ENCODE measurements at places on chromosomes 1 and 21. TPM values are rescaled to one million over a fixed set of nuclear protein-coding genes. Genes with fewer than 3 reads are reported as not detected.

- no peak for DNase-seq
Measured at GRCh38 chr1:243496187-243496646, 240.4 kb downstream of the SDCCAG8 start.

CACNA1S gene
- 38.3 TPM for polyA plus RNA-seq

LYSMD1 gene
- polyA plus RNA-seq = 11.1 TPM

DNA sequence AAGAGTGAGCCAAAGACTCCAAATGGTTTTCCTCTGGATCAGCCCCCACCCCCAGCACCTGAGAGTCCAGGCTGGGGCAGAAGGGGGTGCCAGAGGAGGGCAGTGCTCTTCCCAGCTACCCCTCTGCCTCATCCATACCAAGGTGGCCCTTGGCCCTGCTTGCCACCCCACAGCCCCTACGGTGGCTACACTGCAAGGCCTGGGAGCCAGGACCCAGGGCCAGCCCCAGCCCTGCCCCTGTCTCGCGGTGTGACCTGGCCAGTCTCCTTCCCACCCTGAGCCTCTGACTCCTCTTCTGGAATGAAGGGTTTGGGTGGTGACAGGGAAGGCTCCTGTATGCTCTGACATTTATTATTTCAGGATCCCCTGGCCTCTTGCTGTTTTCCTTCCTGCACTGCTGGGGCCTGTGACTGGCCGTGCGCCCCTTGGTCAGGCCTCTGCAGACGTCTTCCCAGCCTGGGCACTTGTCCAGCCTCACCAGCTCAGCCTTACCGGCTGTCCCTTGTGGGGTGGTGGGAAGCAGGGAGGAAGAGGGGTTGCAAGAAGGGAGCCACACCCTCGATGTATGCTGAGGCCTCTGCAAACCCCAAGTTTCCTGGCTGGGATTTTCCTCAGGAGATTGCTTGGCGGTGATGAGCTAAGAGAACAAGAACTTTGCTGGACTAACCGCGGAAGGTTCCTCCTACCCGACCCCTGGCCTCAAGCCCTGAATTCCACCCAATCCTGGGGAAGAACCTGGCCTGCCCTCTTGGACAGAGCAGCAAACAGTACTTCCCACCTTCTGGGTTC, 13.5 kb downstream of the ASAP3 start:
- peak; percentile 92 for DNase-seq

- DNase-seq = no peak
Measured at GRCh38 chr1:223233410-223234169, 90.5 kb upstream of the TLR5 start.

DNA sequence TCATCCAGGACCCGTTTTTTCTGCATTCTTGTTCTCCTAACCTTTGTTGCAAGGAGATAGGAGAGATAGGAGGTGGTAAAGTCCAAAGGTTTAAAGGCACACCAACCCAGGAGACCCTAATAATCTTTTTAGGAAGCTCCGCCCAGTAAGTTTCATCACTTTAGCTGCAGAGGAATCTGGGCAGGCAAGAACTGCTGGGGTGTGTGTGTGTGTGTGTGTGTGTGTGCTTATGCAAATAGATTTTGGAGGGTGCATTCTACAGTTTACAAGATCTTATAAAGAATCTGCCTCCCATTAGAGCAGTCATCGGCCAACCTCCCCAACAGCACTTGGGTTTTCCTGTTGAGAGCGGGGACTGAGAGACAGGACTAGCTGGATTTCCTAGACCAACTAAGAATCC, 3.9 kb upstream of the IL10 start:
- DNase-seq = no peak

DNA sequence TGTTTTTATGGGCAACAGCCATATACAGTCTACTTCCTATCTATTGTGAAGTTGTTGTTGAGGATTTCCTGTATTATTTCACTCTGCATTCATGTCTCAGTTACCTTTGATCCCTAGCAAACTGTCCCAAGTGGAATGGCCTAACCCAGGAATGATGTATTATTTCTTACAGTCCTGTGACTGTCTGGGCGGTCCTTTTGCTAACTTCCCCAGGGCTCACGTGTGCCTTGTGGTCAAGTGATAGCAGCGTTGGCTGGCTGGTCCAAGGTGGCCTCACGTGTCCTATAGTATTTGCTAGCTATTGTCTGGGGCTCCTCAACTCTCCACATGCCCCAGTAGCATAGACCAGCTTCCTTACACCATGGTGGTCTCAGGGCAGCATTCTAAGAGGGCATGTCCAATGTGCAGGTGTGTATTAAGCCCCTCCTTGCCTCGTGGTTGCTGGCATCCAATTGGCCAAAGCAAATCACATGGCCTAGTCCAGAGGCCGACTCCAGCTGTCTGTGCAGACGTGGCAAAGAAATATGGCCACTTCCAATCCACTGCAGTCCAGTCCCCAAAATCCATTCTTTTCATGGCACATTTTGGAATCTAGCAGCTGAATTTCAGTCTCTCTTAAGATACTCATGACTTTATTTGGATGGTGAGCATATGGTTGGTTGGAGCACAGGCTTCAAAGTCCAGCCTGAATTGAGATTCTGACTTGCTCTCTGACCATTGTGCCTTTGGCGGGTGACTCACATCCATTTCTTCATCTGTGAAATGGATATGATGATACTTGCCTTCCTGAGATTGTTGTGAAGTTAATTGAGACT, 94.1 kb downstream of the GALNT2 start:
- DNase-seq = no peak

- DNase-seq = peak; percentile 90
Measured at GRCh38 chr1:203408486-203409481, 57.9 kb upstream of the FMOD start.

- no peak for DNase-seq
Measured at GRCh38 chr1:54272772-54273091, 72.8 kb downstream of the MRPL37 start.

C1orf87 gene
- 1.2 TPM for polyA plus RNA-seq

- DNase-seq = no peak
Measured at GRCh38 chr1:113133038-113133437, 60.0 kb downstream of the LRIG2 start.

DNA sequence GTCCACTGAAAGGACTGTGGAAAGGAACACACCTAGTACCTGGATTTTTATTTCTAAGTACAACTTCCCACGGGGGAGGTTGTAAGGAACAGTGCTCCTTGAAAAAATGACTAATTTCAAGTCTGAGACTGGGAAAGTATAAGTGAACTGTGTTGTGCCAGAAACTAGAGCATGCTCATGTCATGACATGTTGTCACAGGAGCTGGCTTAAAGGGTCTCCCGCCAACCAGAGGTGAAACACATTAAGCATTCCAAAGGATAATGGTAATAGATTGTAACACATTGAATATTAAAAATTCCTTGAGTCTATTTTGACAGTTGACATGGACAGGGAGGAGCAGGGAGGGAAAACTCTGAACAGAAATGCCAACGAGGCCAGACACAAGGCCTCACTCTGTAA, 6.3 kb downstream of the ATP2B4 start:
- DNase-seq = no peak

GRCh38 chr1:113978863-113979702, at the start of gene OLFML3:
Gene OLFML3 (plus strand): TSS chr1:113979474. CDS start chr1:113979517, 43 bp downstream.
- DNase-seq = peak; percentile 98

LIX1L gene
- polyA plus RNA-seq = 28.3 TPM

RNU1-3 gene
- polyA plus RNA-seq = not detected

DNA sequence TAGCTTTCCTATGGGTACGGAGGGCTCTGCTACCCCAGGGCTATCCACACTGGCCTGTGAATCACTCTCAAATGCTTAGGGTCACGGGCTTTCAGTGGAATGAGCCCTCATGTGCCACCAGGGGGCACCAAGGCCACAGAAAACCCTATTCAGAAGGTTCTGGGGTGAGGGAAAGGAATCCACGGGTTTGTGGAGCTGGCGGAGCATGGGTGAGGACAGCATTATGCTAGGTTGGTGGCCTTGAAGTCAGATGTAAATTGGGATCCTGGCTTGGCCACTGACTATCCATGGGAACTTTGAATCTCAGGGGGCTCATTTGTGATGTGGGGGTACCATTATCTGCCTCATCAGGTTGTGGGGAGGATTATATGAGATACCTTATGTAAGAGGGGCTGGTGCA, 5.1 kb upstream of the LAMTOR5 start:
- peak; percentile 48 for DNase-seq

- no peak for DNase-seq
Measured at GRCh38 chr1:217620814-217621213, 10.1 kb downstream of the GPATCH2 start.

GRCh38 chr1:234977875-234978396, 150.7 kb downstream of the TOMM20 start:
- no peak for DNase-seq

GRCh38 chr1:209797978-209798639, 7.8 kb downstream of the IRF6 start:
- no peak for DNase-seq

EPHA10 gene
- polyA plus RNA-seq = not detected

GRCh38 chr1:111719135-111719534, 20.1 kb downstream of the INKA2 start:
- no peak for DNase-seq

DNA sequence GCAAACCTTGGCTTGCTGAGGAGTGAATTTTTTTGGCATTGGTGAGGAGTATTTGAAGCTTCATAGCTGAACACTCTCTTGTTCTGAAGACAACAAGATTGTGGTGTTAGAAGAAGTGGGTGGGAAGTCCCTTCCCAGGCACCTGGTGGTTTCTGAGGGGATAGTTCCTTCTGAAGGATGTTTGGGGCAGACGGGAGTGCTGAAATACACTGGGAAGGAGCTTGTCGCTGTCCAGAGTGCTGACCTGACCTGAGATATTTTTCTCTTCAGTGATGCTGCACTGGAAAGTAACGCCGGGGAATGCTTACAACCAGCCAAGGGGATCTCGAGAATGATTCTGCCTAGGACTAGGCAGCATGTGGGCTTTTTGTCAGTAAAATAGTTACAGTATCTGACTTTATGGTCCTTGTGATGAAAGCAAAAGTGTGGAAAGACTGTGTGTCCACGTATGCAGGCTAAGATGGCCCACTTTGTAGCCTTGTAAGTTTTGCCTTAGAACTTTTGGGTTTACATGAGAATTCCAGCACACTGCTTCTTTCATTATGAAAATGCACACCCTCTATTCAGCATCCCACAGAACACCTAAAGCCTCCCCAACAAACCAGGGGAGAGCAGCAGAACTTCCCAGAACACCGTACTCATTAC, 33.1 kb upstream of the NFASC start:
- DNase-seq = peak; percentile 76

- peak; percentile 42 for DNase-seq
Measured at GRCh38 chr1:243501002-243501401, 245.2 kb downstream of the SDCCAG8 start.

GRCh38 chr1:183303901-183304300, 114.3 kb downstream of the NMNAT2 start:
- DNase-seq = no peak

DNA sequence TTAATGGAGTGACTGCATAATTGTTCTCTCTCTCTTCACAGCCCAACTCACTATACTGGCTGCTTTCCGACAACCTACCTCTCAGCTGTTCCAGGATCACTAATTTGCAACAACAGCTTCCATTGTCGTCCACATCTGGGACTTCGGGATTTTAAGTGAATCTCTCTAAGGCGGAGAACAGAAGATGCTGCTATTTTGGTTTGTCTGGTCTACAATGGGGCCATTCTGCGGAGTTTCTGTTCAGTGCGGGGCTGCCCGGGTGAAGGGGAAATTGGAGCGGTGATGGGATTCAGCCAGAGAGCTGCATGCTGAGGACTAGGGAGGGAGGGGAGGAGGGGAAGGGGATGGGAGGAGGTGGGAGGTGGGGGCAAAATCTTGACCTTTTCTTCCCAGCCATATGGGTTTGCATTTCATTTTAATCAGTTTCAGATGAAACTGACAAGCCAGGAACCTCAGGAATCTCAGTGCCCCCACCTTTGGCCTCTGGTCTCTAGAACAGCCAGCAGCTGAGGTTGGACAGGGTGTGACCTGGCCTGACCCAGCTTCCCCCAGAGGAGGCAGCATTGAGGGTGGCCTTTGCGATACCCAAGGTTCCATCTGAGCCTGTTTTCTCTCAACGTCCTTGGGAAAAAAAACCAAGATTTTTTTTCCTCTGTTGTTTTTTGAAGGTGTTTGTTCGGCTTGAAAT, 6.9 kb upstream of the SRP9 start:
- DNase-seq = peak; percentile 50

DNA sequence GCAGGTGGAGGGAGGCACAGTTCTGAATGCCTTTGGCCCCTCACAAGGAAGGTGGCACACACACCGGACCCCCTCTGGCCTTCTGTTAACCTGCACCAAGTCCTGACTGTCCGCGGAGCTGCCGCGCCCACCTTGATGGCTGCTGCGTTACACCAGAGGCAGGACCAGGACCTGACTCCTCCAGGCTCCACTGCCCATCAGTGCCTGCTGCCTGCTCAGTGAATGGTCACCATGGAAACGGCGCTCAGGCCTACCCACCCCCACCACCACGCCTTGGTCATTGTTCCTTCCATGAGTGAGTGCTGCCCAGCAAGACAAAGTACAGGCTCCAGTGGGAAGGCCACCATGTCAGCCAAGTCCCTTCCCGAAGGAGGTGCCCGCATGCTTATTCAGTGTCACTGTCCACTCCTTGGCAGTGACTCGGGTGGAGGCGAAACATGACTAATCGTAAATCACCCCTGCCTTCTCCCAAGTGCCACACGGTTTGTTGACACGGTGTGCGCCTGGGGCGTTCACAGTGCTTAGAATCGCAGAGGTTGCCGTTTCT, 57.3 kb downstream of the SLC37A1 start:
- DNase-seq = no peak

DNA sequence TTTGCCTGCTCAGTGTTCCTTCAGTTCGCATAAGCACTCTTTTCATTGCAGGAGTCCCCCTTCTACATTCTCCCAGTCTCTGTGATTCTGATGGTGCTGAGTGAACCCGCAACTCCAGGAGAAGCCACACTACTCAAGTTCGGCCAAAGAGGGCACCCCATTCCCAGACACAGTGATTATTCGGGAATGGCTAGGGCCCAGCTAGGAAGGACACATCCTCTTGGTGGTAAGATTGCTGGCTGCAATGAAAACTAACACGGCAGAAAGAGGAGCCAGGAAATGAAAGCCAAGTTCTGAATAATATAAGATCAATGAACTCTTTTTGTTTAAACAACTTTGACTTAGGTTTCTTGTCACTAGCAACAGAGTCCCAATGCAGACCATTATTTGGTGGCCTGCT, 14.9 kb downstream of the CREG1 start:
- no peak for DNase-seq

- no peak for DNase-seq
Measured at GRCh38 chr1:2019172-2019543, at the start of gene GABRD. Gene GABRD (plus strand): TSS chr1:2019345. CDS start chr1:2019424, 79 bp downstream.

GRCh38 chr1:208524925-208525324, 280.7 kb upstream of the PLXNA2 start:
- peak; percentile 35 for DNase-seq

Measured in muscle of leg (tissue), 16 donors.